ENCODE measurements at places on chromosomes 7 and 10.

DNA sequence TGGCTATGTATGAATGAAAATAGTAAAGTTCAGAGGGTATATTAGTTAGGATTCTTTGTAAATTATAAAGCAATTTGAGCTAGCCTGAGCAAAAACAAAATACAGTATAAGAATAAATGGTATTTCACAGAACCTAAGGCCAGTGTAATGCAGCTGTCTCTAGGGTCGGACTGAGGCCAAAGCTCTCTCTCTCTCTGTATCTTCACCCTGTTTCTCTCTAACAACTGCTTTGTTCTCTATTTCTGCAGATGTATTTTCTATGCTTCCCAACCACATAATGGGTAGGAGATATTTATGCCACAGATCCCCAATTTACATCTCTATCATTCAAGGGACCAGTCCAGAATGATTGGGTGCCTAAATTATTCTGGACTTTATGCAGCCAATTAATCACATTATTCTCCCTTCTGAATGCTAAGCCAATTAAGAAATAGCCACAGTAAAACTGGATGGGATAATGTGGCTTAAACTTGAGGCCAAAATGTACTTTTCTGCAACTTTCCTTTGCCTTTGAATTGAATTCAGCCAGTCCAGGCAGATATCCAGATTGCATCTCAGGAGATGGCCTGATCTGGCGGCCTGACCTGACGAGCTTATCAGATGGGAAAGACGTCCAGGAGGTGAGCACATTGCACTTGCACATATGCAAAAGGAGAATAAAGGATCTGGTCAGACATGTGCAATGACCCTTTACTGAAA is 24.6 kb upstream of the IMMP2L start:
- DNase-seq: no peak

DNA sequence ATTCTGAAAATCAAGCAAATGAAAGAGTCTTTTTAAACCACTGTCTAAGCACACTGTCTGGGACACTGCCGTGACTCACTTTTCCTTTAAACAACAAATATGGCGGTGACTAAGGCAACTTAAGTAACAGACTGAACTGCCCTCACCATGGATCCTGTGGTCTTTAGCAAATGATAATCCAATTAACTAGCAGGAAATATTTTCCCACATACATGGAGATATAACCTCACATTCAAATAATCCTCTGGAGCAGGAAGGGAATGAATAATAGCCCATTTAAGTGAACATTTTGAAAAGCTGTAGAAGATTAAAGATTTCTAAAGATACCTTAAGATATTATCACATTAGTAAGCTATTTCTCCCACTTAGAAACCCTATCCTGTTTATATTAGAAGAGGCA is 40.3 kb upstream of the LRRC17 start:
- DNase-seq: no peak

DNA sequence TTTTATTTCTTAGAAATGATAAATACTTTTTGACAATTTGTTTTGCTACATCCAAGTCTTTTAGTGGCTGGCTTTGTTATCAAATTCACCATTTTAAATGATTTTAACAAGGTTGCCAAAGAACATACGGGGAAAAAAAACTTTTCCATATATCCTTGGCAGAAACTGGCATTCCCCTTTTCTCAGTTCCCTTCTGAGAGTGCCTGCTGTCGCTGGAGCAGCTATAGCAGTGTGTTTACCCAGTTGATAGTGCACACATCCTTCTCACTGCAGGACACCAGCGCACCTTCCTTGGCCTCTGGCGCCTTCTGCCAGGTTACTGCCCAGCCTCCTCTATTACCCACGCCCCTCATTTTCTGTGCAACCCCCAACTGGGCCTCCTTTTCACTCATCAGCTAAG is 94.1 kb downstream of the ALOX5 start:
- DNase-seq: no peak

- DNase-seq: no peak
Measured at GRCh38 chr7:11707606-11708193, 124.3 kb downstream of the THSD7A start.

DNA sequence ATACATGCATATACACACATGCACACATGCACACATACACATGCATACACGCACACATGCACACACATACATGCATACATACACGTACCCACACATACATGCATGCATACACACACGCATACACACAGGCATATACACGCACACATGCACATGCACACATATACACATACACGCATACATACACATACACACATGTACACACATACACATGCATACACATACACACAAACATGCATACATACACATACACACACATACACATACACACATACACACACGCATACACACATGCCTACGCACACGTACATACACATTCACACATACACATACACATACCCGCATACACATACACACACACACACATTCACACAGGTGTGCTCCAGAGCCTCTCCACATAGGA is 81.0 kb upstream of the KMT2E start:
- no peak for DNase-seq

GRCh38 chr10:70579234-70580002 is 23.1 kb downstream of the PRF1 start:
- DNase-seq: no peak

DNA sequence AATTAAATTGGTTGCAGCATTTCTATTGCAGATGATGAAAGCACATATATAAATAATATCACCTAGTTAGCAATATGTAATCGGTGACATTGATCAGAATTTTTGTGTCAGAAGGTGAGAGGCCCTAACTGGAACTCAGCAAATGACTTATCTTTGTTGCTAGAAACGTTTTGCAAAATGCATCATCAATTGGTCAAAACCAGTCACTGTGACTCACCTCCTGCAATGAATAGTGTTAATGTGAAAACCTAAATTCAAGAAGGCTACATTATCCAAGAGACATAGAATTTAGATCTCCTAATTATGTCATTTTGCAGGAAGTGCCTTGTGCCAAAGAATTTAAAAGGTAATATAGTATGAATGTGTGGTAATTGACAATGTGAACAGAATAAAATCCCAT is 9.8 kb upstream of the PNLIPRP3 start:
- DNase-seq: no peak

DNA sequence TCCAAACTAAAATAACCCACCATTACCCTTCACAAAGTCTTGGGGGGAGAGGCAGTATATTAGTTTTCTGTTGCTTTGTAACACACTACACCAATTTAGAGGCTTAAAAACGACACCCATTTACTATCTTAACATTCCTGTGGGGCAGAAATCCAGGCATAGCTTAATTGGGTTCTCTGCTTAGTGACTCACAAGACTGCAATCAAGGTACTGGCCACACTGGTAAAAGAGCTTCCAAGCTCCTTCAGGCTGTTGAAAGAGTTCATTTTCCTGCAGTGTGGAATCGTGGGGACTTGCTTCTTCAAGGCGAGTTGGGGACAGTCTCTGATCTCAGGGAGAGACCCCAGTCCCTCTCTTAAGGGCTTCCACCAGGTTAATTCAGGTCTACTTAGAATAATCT is 139.1 kb downstream of the XPNPEP1 start:
- no peak for DNase-seq

GRCh38 chr7:31234836-31235605 is 105.5 kb downstream of the NEUROD6 start:
- DNase-seq: no peak

GRCh38 chr7:53062796-53063195 is 27.4 kb downstream of the POM121L12 start:
- no peak for DNase-seq

- no peak for DNase-seq
Measured at GRCh38 chr10:46311501-46311951, 24.7 kb downstream of the ANTXRL start.

- peak; percentile 21 for DNase-seq
Measured at GRCh38 chr7:2477447-2478398, 1.5 kb upstream of the GRIFIN start.

DNA sequence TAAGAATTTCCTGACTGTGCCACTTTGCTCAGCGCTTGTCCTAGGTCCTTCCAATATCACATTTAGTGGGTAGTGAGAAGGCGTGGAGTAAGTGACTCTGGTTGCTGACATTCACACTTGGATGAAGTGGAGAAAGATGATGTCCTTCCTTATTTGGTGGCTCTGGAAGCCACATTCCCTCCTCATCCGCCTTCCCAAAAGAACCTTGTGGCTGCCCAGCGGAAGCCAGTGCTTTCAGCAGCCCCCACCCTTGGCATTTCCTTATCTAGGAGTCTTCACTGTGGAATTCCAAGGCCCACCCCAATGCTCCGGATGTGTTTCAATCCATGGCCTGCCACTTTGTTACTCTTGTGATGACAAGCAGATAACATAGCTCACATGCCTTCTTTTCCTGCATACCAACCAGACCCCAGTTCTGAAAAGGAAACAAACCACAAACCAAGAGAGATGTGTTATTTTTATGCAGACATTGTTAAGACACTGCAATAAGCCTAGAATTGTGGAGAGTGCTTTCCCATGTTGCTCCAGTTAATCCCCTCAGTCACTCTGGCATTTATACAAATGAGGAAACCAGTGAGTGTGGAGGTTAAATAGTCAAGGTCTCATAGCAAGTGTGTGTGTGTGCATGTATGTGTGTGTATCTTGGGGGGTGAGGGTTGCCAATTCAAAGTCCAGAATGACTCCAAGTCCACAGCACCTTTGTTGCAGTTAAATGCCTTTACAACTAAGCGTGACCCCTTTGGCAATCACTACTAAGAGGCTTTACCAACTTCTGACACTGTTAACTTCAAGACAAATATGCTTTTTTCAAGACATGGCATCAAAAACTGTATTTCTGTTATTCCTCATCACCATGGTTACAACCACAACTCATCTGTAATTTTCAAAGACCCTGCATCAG is 10.3 kb upstream of the ANKRD1 start:
- DNase-seq: no peak

DNA sequence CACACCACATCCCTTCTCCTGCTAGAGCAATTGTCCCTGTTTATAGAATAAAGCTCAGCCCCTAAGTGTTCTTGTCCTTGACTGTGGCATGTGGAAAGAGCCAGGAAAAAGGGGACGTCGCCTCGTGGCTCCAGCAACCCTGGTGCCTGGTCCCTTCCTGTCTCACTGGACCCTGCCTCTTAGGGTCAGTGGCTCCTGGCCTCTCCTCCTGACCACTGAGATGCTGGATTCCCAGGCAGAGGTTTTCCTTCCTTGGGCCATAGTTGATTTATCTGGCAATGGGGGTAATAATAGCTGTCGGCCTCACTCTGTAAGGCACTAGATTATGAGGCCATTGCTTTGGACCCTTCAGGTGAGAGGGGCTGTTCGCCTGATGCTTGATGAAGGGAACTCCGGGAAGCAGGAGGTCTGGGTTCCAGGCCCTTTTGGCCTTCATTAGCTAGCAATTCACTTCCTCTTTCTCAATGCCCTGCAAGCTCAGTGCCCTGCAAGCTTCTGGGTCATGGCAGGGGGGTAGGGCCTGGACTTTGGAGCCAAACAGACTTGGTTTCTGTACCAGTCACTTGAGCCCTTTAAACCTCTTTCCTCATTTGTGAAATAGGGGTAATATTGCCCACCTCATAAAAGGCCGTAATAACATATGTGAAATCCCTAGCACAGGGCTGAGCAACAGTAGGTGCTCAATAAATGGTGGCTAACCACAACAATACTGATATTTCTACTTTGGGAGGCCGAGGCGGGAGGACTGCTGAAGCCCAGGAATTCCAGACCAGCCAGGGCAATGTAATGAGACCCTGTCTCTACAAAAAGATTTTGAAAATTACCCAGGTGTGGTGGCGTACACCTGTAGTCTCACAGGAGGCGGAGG is 1.1 kb downstream of the ASL start:
- no peak for DNase-seq

DNA sequence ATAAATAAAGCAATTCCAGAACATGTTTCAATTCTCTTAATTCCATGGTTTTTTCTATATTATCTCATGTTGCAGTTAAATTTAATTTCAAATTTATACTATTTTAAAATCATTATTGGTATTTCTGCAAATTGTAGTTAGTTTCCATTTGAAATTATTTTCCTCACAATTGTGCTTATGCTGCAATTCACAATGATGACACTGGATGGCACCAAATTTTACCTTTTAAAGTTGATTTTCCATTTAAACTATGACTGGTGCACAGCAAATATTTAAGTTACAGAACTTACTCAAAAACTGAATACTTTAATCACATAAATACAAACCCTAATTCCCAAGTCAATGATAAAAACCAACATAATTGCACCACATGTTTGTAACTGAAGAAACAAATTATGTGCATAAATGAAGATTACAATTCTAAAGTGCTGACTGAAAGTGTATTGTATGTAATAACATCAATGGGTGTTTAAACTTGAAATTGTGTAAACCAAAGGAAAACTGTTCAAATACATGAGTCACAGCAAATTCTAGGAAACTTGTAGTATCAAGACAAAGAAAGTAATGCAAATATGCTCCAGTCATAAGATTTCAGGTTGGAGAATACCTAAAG is 75.3 kb upstream of the AASS start:
- no peak for DNase-seq

- DNase-seq: no peak
Measured at GRCh38 chr7:98088109-98088508, 18.6 kb upstream of the LMTK2 start.

- DNase-seq: no peak
Measured at GRCh38 chr10:131946321-131946751, 35.4 kb downstream of the BNIP3 start.

DNA sequence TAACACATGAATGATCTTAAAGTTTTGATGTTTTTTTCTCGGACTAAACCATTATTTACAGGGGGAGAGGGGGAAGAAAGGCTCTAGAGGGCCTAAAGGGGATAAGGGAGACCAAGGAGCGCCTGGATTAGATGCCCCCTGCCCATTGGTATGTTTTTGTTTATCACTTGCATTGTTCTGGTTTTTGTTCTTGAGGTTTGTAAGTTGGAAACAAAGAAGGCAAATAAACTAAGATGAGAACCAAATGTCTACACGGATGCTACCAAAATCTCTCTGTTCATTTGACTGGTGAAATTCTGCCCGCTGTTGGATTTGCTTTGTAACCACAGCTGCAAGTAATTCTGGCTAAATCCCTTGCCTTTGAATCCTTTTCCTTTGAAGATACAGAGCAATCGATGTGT is 99.8 kb upstream of the MACROH2A2 start:
- no peak for DNase-seq

- DNase-seq: no peak
Measured at GRCh38 chr10:30743586-30743985, 114.0 kb upstream of the LYZL2 start.

GRCh38 chr10:29835055-29835454 is 200.3 kb upstream of the SVIL start:
- no peak for DNase-seq

- DNase-seq: no peak
Measured at GRCh38 chr10:78777867-78778266, 290.9 kb upstream of the ZMIZ1 start.

DNA sequence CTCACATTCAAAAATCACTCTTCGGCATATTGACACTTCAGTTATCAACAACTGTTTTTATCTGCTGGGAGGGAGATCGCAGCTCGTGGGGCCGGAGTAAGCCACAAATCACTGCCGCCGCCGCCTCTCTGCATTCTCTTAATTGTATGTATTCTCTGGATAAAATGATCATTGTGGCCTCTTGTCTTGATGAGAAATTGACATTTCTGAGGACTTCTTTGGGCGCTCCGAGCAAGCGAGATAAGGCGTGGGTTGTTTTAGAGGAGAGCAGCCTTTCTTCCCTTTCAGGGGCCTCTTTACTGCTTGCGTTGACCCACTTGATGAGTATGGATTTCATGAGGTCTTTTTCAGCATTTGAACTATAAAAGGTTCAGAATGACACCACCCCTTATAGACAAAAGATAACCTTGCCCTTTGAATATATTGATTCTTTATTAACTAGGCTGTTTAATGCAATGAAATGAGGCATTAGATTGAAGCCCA is 130.6 kb downstream of the EBF3 start:
- no peak for DNase-seq

- no peak for DNase-seq
Measured at GRCh38 chr7:92404170-92404614, 43.1 kb upstream of the GATAD1 start.
